Naive thymus-derived CD8-positive, alpha-beta T cell (primary cell): ENCODE measurements at places on chromosomes 3 and 15. TPM values are rescaled to one million over a fixed set of nuclear protein-coding genes. Genes with fewer than 3 reads are reported as not detected.

DNA sequence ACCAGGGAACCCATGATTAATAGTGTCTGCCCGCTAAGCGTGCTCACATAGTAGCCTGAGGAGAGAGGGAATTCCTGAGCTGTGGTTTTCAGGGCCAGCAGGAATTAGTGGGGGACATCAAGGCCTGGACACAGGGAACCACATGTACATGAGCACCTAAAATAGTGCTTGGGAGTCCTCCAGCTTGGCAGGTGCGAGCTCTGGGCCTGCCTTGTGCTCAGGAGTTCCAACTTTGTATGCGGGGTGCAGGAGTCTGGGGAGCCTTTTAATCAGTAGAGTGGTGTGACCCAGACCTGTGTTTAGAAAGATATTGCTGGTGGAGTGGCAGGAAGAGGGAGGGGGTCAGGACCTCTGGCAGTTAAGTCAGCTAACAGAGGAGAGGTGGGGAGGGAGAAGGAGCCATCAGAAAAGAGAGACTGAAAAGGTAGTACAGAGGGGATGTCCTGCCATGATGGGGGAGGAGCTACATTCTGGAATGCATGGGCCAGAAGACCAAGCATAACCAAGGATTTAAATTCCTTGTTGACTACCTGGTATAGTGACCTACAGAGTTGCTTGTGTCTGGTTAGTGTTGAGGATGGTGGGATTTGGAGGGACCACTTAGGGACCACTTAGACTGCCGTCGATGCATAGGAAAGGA is 1.9 kb downstream of the DAG1 start:
- DNase-seq = no peak

DNA sequence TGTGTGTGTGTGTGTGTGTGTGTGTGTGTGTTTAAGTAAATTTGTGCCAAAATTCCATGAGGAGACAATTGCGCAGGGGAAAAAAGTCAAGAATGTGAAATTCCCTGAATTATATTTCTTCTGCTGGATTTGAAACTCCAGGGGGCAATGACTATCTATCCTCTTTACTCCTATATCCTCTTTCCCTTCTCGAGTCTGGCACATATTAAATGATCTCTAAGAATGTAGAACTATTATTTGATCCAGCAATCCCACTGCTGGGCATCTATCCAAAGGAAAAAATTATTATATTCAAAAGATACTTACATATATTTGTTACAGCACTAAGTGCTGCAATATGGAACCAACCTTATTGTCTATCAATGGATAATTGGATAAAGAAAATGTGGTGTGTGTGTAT is 350.1 kb upstream of the ADAMTS9 start:
- no peak for DNase-seq

DNA sequence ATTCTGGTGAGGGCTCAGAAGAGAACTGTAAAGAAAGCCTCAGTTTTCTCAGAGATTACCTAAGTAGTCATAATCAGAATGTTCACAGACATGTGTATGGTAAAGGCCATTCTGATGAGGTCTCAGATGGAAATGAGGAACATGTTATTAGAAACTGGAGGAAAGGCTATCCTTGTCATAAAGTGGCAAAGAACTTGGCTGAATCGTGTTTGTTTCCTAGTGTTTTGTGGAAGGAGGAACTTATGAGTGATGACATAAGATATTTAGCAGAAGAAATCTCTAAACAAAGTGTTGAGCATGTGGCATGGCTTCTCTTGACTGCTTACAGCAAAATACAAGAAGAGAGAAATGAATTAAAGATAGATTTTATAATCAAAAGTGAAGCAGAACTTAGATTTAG is 12.8 kb upstream of the KLHL40 start:
- DNase-seq = no peak

- no peak for DNase-seq
Measured at GRCh38 chr3:169948559-169949448, 17.8 kb upstream of the SEC62 start.

DNA sequence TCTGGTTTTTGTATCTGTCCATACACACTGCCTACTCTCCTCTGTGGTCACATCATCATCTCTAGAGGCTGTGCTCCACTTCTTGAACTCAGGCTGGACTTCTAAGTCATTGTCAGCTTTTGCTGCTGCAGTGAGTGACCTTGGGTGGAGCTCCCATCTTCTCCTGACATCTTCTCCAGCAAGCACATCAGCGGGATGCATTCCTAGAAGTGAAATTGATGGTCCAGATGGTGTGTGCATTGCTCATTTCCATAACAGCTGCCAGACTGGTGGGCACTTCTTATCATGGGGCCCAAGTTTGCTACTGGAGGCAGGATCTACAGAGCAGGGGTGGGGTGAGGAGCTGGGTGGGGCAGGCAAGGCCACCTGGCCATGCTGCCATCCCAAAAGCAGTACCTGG is 109.9 kb downstream of the DNAJB8 start:
- DNase-seq = no peak

GRCh38 chr3:187946981-187947380 is 201.7 kb upstream of the BCL6 start:
- DNase-seq = no peak

- DNase-seq = no peak
Measured at GRCh38 chr3:196800742-196801434, 61.2 kb downstream of the PAK2 start.

- no peak for DNase-seq
Measured at GRCh38 chr15:59174151-59174834, 32.4 kb upstream of the LDHAL6B start.

SERINC4 gene
- total RNA-seq = 0.27 TPM

ZPLD1 gene
- total RNA-seq = not detected

HCLS1 gene
- 355 TPM for total RNA-seq
